GM23338 (cell line): ENCODE measurements at places on chromosomes 3 and 15. TPM values are rescaled to one million over a fixed set of nuclear protein-coding genes. Genes with fewer than 3 reads are reported as not detected.

GUCA1C gene
- total RNA-seq = not detected in 2 replicates

PLIN1 gene
- 0.50 and 0.90 TPM in 2 replicates for total RNA-seq

SCG5 gene
- 48.1 and 49.2 TPM in 2 replicates for total RNA-seq

GRCh38 chr3:88031642-88032077, 27.1 kb downstream of the CGGBP1 start:
- H3K27me3 ChIP-seq = no peaks in the 10 kb centered on the region
- H3K4me3 ChIP-seq = no peak overlapping the region
- no peaks in the 10 kb centered on the region for H3K36me3 ChIP-seq

DNA sequence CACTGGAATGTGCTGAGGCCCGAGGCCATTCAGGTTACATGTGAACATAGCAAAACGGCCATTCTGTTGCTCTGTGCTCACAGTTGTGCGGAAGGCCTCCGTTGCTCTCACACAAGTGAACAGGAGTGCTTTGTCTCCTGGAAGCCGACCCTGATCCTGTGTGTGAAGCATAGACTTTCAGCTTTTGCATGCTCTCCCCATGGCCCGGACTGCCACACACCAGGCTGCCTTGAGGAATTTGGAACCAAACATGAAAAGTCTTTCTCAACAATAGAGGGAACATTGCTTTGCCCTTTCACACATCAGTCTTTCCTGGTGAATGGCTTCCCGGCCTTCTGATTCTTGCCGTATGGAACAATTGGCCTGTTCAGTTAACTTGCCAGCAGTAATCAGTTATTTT, 154.8 kb upstream of the LRIG1 start:
- H3K27me3 ChIP-seq = no peaks in the 10 kb centered on the region
- H3K4me3 ChIP-seq = no peak overlapping the region
- H3K36me3 ChIP-seq = no peaks in the 10 kb centered on the region
- peaks cover 3% of the 10 kb centered on the region; the same call in 1 of the 2 replicates for H3K4me1 ChIP-seq

DNA sequence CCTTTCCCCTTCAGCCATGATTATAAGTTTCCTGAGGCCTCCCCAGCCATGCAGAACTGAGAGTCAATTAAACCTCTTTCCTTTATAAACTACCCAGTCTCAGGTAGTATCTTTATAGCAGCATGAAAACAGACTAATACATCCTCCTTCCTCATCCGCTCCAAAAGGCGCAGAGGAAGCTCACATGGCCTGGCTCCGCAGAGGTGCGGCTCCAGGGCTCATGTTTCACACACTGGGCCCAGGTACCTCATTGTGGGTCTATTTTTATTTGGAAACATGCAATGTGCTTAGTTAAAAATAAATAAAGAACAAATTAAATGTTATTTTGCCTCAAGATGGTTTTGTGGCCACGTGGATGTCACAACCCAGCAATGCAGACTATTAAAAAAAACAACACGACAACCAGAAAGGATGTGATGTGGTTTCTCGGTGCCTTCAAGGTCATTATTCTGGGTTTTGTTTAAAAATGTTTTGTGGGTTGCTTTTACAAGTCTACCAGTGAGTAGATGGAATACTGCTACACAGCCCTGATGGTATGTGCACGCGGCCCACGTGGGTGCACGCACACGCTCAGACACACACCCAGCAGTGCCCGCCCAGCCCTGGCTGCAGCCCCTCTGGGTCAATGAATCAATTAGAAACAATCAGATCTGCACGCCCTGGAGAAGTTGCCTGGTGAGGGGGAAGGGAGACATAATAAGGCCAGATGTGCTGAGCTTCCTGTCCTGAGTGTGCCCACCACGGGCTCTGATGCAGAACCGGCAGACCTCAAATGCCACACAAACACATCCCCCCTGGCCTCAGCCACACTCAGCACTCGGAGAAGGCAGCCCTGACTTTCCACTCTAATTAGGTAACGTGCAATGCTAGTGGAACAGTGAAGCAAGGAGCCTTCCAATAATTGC, 140.1 kb downstream of the ADAMTS17 start:
- no peaks in the 10 kb centered on the region for H3K36me3 ChIP-seq
- no peaks in the 10 kb centered on the region; the same call in none of the 2 replicates for H3K4me1 ChIP-seq
- no peak for DNase-seq
- H3K27me3 ChIP-seq = no peaks in the 10 kb centered on the region
